Stimulated activated CD8-positive, alpha-beta memory T cell treated with anti-CD3 and anti-CD28 coated beads, Interleukin-2, amount 100 ng/mL, for 48 hours (primary cell): ENCODE measurements at places on chromosomes 2 and 18.
A peak's percentile ranks its signal among the peaks of the same experiment; 100 is the strongest.

DNA sequence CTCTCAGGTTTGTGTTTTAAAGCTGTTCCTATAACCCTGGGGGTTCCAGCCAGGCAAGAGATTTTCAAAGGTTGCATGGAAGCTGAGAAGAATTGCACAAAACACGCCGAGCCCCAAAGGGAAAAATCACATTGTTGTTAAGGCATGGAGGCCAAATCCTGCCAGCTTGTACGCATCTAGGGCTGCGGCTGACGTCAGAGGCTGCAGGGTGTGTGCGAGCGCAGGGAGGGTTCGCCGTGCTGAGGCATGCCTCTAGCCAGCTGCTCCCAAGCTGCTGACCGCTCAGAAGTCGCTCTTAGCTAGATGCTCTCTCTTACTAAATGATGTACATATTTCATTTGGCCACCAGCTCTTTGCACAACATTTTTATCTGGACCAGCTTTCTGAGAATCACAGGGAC, 191.8 kb downstream of the LPIN1 start:
- no peak for DNase-seq

DNA sequence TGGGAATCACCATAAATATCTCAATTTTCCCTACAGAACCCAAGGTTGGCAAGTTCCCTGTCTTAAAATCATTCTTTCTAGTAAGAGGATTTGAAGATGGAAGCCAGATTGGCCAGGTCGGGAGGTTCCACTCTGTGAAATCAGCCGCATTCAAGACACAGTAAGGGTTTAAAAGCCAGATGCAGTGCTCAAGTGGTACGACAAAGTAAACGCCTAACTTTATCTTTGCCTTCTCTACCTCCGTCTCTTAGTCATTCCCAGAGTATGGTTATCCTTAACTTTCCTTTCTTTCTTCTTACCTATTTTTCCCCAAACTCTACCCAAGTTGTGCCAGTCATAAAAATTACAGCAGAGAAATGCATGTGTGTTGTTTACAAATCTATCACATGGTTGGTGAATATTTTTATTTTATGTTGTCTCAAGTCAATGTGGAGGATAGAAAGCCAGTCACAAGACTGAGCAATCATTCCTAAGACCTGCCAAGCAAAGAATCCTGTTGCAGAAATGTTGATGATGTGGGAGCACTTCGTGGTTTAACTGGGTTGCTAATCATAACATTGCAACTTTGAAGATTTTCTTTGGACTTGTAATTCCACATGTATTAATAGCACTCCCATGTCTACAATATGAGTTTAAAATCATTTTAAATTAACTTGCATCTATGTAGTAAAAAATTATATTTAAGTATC, 62.6 kb downstream of the SLC40A1 start:
- no peak for DNase-seq

- no peak for DNase-seq
These were observed 282.2 kb upstream of the ATP5MC3 start for GRCh38 chr2:175463589-175464310.

DNA sequence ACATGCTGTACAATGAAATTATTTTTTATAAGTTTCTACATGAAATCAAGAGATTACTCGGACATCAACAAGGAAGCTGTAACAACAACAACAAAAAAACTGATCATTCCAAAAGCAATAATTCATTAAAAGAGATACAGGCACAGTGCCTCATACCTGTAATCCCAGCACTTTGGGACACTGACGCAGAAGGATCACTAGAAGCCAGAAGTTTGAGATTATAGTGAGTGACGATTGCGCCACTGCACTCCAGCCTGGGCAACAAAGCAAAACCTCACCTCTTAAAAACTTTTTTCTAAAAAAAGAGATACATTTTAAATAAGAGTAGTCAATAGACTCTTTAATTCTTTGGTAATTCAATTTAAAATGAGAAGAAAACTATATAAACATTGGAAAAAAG, 364.3 kb downstream of the TNS1 start:
- DNase-seq = no peak

GRCh38 chr2:174486563-174487107, at the start of gene GPR155:
GPR155 (minus strand) TSS chr2:174487029; CDS start chr2:174481956, 5,073 bp downstream.
- peak; percentile 18 for DNase-seq

GRCh38 chr2:191676790-191677645, 918 bp upstream of the NABP1 start:
- peak; percentile 20 for DNase-seq

DNA sequence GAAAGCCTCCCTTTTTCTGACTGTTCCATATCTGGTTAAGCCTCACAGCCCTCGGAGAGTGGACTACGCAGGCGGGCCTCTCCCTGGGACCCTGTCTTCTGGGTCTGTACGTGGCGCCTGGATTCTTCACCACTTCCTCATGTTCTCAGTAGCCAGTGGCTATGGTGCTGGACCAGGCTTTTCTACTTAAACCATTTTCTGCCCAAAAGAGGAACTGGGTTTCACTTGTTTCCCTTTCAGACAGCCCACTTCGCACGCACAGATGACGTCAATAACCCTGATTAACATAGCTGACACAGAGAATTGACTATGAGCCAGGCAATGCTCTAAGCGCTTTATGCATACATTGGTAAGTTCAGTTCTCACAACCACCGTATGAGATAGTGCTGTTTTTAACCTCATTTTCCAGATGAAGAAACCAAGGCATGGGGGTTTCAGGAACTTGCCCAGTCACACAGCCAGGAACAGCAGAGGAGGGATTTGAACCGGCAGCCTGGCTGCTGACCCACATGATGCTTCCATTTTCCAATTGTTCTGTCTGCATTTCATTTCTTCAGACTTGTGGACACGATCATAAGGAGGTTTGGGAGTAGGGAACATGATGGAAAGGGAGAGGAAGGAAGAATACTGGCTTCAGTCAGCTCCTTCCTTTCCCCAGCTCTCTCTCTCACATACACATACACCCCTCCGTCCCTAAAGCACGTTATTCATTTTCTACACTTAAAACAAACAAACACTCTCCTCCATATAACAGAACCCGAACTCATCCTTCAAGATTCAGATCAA, 41.7 kb downstream of the MYOM1 start:
- no peak for DNase-seq

DNA sequence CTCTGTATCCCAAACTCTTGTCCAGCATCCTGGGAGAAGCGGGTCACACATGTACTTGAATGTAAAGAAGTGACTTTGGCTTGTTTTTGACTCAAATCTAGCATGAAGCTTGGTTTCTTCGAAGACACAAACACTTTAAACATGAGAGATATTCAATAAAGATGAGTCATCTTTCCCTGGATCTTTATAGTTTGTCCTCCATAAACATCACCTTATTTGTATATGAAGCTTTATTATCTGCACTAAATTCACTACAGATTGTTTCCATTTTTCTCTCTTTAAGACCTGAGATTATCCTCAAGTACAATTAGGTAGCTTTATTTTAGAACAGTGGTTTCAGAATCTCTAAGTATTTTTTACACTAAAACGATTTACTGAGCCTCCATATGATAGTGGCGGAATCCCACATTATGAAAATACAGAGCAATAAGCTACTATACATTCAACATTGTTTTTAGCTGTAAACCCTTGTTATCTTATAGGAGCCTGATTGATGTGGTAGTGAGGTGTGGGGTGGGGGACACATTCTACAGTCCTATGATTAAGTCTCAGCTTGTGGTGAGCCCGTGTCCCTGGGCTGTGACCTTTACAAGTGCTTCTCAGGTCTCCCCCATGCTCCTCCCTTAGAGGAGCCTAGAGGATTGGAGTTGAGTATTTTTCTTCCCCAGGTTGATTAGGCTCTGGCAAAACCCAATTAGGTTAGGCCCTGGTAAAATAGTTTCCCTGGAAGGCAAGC, 79.6 kb upstream of the RAPGEF4 start:
- DNase-seq = no peak

DNA sequence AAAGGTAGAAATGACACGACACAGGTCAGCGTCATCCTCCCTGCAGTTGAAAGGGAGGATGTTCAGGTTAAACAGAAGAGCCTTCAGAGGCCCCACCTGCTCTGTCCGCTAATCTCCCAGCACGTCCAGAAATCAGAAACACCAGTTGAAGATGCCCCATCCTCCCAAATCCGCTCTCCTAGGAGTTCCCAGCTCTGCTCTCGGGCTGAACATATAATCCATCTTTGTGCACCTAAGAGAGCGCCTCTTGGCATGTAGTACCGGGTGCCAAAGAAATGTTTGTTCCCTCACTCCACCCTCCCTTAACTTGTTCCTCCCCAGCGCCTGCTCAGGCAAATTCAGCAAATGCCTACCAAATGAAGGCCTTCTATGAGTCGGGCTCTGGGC, 145.2 kb upstream of the SMAD2 start:
- DNase-seq = no peak

DNA sequence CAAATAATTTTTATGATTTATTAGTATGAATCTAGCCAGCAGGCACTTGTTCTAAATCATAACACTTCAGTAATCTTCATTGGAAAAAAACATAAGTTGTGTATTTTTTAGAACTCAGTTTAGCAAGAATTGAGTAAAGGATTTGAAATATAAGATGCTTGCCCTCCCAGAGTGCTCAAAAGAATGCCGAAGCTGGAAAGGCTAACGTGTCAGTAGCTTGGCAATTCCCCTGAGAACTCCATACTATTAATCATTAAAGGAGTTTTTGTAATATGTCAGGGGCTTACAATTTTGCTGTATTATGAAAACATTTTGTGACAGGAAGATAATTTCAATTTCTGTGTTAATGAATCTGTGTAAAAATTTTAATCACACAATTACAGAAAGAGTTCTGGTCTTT, 122.7 kb downstream of the GULP1 start:
- DNase-seq = no peak

DNA sequence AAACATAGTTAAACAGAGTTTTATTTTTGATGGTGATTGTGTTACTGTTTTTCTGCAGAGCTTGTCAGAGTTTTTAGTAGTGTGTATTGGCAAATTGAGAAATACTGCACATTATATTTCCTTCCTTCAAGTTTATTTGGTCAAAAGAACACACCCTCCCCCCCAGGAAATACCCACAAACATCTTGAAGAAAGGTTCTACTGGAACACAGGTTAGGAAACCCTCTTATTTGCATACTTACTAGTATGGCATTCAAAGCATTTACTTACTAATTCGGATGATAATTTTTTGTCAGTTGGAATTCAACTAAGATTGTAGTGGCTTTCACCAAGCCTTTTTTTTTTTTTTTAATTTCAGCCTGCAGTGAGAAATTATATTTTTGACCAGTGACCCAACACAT, 9.1 kb downstream of the CAB39 start:
- DNase-seq = no peak
